EH (cell line): ENCODE measurements at places on chromosomes 7 and 10.

DNA sequence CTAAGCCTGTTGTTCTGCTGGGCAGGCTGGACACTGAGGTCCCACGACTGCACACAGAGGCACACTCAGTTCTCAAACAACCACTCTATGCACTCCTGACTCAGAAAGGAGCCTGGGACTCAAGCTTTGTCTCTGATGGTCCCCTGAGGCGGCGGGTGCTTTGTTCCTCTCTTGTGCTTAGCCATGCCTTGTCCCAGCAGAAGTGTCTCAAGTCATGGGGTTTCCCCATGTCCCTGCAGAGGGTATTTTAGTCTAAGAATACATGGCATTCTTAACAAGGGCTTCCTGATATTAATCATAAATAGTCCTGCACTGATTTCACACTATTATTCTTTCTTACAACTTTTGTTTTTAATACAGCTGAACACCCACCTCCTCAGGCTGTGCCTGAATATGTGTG is 72.5 kb downstream of the CXCL12 start:
- no peak for DNase-seq

- peak; percentile 21 for DNase-seq
Observed at GRCh38 chr7:17021205-17021604, 139.4 kb upstream of the AGR3 start.

GRCh38 chr10:70596860-70597809 is 5.4 kb downstream of the PRF1 start:
- DNase-seq: no peak

GRCh38 chr7:129471402-129471827 is 30.9 kb upstream of the SMKR1 start:
- peak; percentile 27 for DNase-seq

GRCh38 chr7:66333443-66333842 is 128.3 kb downstream of the TPST1 start:
- DNase-seq: no peak

DNA sequence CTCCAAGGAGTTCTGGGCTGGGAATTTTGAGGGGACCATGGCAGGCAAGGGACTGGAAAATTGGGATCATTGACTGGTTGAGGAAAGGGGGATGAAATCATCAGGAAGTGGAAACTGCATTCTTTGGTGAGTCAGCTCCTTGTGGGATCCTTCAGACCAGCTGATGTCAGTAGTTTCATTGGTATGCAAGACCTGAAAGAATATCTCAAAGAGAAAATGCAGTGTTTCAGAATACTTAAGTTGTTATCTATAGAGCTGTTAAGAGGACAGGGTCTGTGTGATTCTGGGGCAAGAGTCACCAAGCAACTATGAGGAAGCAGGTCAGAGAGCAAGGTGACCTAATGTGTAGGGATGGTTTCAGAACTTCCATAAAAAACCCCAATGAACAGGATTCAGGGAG is 595.9 kb upstream of the AUTS2 start:
- peak; percentile 69 for DNase-seq

- DNase-seq: no peak
Observed at GRCh38 chr7:120729245-120729644, 128.7 kb downstream of the TSPAN12 start.

DNA sequence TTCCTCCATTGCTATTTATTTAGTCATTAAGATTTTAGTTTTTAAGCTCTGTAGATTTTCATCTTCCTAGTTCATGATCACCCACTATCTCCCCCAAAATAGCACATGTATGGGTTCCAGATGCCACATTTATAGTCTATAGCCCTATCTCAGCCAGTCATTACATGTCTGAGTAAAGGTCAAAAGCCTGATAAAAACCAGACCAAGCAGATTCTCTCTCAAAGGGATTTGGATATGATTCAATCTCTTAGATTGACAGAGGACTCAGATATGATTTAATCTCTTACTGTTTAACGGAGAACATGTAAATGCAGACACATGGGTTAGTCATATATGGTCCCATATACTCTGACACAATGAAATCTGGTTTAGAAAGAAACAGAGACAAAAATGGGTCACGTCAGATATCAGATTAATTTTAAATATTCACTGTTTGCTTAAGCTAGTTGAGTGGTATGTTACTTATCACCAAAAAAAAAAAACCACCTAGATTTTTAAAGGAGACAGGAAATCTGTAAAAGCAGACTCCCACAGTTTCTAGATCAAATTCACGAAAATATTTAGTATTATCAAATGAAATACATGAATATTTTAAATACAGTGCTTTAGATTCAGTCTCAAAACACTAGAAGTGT is 107.0 kb upstream of the LRRN3 start:
- DNase-seq: no peak

DNA sequence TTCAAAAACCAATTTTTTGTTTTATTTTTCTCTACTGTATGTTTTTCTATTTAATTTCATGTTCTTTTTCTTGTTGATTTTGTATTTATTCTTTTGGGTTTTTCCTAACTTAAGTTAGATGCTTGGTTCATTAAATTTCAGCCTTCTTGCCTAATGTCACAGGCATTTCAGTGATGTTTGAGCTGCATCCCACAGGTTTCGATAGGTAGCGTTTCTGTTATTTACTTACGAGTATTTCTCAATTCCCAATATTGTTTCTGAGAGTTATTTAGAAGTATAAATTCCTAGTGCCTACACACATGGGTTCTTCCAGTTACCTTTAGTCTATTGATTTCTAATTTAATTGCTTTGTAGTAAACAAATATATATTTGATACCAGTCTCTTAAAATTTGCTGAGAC is 18.2 kb downstream of the PROSER2 start:
- DNase-seq: no peak

DNA sequence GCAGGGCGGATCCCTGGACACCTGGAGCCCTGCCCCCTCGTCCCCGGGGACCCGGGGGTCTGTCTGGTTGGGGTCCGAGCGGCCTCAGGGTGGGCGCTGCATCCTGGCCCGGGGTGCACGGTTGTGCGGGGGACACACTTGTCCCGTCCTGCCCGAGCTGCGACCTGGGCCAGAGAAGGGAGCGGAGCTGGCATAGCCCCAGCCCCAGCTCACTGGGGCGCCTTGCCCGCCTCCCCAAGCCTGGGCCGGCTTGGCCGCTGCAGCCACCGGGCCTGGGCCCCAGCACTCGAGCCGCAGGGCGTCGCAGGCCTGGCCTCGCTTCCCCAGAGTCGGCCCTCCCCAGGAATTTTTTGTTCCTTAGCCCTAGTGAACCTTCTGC is 54.5 kb downstream of the GLRX3 start:
- peak; percentile 3 for DNase-seq

- no peak for DNase-seq
Observed at GRCh38 chr7:90551036-90551435, 45.1 kb upstream of the CDK14 start.

GRCh38 chr10:96873756-96874467 is 41.8 kb downstream of the LCOR start:
- DNase-seq: no peak

GRCh38 chr7:111517549-111517951 is 44.7 kb downstream of the IMMP2L start:
- no peak for DNase-seq

DNA sequence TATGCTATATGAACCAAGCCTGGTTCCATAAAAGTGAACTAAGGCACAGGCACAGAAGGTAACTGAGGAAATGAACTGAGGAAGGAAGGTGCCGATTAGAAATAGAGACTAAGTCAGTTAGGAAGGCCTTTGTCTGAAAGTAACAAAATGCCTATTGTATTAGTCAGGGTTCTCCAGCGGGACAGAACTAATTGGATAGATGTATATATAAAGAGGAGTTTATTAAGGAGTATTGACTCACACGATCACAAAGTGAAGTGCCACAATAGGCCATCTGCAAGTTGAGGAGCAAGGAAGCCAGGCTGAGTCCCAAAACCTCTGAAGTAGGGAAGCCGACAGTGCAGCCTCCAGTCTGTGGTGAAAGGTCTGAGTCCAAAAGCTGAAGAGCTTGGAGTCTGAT is 13.9 kb upstream of the PLXNA4 start:
- peak; percentile 12 for DNase-seq

DNA sequence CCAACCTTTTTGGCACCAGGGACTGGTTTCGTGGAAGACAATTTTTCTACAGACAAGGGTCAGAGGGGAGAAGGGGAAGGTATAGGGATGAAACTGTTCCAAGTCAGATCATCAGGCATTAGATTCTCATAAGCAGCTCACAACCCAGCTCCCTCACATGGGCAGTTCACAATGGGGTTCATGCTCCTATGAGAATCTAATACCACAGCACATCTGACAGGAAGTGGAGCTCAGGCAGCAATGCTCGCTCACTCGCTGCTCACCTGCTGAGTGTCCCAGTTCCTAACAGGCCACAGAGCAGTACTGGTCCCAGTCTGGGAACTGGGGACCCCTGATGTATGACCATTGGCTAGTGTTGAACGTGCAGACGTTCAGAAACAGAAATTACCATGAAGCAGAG is 63.7 kb downstream of the ATE1 start:
- DNase-seq: no peak

- no peak for DNase-seq
Observed at GRCh38 chr7:27123007-27123476, 7.5 kb downstream of the HOXA4 start.

DNA sequence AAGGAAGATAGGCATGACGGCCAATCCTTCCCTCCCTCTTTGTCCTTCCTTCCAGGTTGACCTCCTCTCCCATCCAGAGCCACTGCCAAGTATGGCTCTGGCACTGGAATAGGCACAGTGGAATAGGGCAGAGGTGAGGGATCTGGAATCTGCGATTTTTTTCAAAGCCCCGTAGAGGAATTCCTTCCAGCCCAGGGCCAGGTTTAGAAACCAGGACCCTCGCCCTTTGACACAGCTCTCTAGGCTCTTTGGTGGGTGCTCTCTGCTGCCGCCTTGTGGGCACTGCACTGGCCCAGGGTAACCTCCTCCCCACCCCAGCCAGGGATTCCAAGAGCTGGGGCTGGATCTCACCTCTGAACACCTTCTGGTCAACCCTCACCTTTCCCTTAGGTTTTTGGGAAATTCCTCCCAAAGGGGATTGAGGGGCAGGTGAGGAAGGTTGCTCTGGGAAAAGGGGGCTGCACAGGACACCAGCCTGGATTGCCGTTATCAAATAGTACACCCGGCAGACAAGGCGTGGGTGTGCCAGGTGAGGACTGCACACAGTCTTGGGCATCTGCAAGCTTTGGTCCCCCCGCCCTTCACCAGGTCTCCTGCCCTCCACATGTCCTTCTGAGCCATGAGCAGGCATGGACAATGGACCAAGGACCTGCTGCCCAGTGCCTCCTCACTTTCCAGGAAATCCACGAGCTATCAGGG is 22.8 kb downstream of the C10orf105 start:
- DNase-seq: peak; percentile 45

DNA sequence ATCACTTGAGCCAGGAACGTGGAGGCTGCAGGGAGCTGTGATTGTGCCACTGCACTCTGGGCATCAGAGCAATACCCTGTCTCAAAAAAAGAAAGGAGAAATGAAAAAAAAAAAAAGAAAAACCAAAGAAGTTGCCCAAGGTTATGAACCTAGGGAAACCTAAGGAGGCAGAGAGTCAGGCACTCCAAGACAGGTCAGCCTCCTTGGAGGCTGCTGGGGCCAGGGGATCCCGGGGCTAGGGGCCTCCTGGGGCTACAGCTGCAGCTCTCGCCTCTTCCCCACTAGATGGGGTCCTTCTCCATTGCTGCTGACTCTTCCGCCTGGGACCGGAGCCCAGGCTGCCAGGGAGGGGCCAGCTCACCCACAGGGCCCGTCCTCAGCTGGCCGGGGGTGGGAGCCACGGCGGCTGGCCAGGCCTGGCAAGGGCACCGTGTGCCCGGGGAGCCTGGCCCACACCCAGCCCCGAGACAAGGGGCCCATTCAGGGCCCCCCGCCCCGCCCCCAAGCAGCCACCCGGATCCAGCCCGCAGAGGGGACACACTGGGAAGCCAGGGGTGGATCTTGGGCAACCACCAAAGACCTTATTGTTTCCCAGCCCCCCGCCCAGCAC is 1.7 kb upstream of the SPACDR start:
- peak; percentile 81 for DNase-seq

DNA sequence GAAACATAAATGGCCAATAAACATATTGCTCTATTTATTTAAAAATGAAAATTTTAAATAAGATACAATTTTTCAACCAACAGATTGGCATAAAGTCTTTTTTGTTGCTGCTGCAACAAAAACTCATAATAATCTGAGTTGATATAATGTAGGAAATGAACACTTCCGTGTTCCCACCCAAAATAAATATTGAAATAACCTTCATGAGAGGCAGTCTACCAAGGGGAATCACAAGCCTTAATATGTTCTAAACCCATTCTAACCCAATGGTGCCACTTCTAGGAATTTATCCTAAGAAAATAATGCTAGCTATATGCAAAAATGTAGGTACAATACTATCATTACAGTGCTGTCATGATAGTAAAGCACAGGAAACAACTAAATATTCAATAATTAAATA is 39.1 kb downstream of the SLC25A13 start:
- no peak for DNase-seq

GRCh38 chr10:100544950-100545349 is 9.2 kb downstream of the HIF1AN start:
- DNase-seq: no peak

DNA sequence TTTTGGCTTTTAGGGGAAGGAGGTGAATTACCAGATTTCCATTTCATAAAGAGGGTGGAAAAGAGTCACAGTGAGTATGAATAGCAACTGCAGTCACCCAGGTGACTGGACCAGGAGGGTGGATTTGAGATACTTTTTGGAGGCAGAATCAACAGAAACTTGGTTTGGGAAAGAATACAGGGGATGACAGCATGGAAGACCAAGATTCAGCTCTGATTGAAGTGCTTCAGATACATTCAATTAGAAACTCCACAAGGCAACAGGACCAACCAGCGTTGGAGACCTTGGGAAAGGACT is 83.0 kb downstream of the SGMS1 start:
- DNase-seq: no peak

GRCh38 chr10:130339911-130340310 is 203.7 kb downstream of the GLRX3 start:
- no peak for DNase-seq

GRCh38 chr10:68110027-68110426 is 739 bp downstream of the MYPN start:
- peak; percentile 41 for DNase-seq

DNA sequence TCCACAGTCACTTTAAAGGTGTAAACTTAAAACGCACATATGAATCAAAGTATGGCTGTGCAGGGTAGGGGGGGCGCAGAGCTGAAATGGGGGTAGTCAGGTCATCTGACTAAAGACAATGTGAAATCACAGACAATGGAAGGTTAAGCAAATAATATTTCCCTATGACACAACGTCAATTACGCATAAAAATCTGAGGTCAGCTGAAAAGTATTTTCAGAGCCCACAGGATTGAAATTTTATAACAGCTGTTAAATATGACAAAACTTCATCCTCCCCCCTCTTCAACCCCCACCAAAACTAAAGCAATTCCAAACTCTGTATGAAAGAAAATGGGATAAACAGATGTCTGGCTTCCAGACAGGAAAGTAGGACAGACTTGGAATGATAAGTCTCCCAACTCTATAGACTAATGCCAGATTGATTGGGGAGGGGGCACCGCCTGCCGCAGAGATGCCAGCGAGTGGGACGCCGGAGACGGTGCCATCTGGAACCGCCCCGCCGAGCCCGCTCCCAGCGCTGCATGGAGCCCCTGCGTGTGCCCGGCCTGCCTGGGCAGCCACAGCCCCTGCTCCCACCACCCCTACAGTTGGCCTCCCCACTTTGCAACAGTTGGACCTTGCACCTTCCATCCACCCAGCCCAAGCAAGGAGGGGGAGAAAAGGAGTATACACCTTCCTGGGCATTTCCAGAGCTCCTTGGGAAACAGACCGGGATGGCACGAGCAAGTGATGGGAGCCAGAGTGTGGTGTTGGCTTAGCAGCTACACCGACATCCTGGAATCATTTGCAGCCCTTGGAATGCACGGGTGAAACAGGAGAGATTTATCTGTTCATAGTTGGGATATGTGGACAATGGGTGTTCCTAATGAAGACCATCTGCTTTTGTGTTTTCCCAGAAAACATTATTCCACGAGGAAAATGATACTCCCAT is 10.7 kb downstream of the EBF3 start:
- DNase-seq: no peak
